C1 segment of cervical spinal cord (tissue), 14 donors: ENCODE measurements at places on chromosomes 6 and 20.

DNA sequence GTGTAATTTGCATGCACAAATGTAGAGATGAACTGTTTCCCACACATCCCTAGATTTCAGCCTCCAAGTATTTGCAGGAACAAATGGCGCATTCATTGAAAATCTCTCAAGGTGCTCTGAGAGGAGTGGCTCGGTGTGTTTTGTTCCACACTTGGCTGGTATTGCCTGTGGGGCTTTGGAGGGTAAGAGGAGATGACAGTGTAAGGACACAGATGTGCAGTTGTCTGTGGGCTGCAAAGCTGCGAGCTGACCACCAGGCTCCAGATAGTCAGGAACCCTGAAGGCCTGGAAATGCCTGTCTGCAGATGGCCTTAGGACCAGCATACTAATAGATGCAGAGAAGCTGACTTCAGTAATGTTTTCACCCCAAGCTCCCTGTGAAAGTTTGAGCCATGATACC lies 57.7 kb upstream of the PBOV1 start:
- DNase-seq, result no peak

DNA sequence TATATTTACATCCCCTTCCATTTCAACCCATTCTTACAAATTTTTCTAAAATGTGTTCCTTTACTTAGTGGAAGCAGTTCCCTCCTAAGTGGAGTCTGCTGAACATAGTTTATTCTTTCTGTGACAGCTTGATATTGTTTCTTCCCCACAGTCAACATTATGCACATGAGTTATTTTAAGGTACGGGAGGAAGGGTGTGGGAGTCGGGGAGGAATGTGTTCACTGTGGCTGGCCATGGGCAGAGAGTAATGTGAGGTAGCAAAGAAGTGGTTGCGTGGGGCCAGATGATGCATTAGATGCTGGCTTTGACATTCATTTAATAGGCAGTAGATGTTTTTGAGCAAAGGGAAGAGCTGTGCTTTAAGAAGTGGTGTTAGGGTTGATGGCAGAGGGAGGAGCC lies 98.5 kb downstream of the ARMC2 start:
- DNase-seq, result no peak

GRCh38 chr6:33592595-33593413 lies 12.7 kb upstream of the BAK1 start:
- DNase-seq, result no peak

GRCh38 chr6:33820243-33820642 lies 16.4 kb upstream of the MLN start:
- no peak for DNase-seq

GRCh38 chr20:17896771-17897369 lies 71.7 kb downstream of the SNX5 start:
- no peak for DNase-seq
